Stimulated activated CD4-positive, alpha-beta T cell treated with anti-CD3 and anti-CD28 coated beads, Interleukin-15, amount 100 ng/mL, for 48 hours (primary cell): ENCODE measurements at places on chromosomes 13 and 19.

GRCh38 chr13:112236016-112236415 lies 140.1 kb upstream of the SPACA7 start:
- DNase-seq, result no peak

- no peak for DNase-seq
Observed at GRCh38 chr19:11106477-11106876, 17.2 kb downstream of the LDLR start.

- DNase-seq, result no peak
Observed at GRCh38 chr13:53007872-53008271, 20.7 kb upstream of the OLFM4 start.

- no peak for DNase-seq
Observed at GRCh38 chr19:4268816-4269430, 10.1 kb upstream of the SHD start.

DNA sequence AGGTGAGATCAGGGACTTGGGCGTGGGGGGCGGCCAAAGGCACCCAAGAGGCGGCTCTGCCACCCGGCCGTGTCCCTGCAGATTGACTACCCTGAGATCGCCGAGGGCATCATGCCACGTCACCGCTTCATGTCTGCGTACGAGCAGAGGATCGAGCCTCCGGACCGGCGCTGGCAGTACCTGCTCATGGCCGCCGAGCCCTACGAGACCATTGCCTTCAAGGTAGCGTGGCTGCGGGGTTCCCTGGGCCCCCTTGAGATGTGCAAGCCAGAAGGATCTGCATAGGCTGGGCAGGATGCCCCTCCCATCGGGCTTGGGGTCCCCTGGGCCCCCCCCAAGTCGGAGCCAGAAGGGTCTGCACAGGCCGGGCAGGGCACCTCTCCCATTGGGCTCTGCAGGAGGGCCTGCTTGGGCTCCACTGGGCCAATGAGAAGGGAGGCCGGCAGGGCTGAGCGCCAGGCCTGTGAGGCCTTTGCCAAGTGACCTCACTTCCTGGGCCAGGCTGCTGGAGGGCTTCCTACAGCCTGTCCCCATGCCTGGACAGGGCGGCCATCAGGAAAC lies 2.2 kb upstream of the AMH start:
- DNase-seq, result no peak

DNA sequence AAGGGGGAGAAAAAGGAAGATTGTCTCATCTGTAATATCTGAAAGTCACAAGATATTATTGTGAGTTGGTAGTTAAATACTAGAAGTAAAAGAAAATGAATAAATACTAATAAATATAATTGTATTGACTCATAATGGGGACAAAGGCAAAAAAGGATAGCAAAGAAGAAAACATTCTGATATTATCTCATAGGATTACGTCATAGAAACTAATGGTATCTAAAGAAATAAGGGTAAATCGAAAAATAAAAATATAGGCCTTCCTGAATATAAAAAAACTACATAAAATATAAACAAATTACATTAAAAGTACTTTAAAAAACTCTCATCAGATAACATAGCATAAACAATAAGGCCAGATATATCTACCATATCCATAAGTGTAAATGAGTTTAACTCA lies 38.6 kb upstream of the TDRD3 start:
- no peak for DNase-seq

GRCh38 chr13:99258946-99259345 lies 767 bp upstream of the GPR18 start:
- no peak for DNase-seq

- DNase-seq, result no peak
Observed at GRCh38 chr13:40599124-40599523, 67.3 kb downstream of the FOXO1 start.

- DNase-seq, result no peak
Observed at GRCh38 chr19:1001538-1002166, 1.4 kb downstream of the GRIN3B start.

GRCh38 chr13:22062478-22063205 lies 391.8 kb downstream of the FGF9 start:
- no peak for DNase-seq

GRCh38 chr19:7783991-7784423 lies 21.0 kb downstream of the CLEC4M start:
- no peak for DNase-seq

DNA sequence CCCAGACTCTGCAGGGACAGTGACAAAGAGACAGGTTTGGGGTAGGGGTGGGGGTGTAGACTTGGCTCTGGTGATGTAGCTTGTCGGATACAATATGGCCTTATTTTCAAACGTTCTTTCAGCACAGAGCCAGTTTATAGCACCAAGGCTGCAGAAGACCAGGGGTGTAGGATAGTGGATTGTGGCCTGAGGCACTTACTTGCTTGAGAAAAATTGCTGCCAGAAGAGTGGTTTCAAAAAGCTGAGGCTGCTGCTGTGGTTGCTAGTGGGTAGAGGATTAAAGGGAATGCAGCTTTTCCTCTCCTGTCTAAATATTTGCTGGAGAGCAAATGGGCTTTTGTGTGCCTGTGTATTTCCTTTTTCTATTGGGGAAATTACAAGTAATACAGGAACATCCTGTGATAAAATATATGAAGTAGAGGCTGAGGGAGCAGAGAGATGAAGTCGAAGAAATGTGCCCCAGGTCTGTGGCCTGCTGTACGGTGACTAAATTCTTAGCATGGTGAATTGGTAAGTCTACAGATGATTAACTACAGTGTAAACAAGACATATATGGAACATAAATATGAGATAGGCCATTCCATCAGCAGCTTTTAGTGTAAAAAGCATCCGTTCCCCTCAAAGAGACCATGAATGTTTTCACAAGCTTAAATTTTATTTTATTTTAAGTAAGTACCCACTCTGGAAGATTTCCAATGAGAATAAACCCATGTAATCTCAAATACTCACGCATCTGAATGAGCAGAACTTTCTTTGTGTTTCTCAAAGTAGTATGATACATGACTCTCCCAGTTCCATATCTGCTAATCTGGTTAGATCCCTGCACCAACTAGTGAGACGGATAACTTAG lies 112.9 kb downstream of the LRCH1 start:
- DNase-seq, result no peak

- no peak for DNase-seq
Observed at GRCh38 chr13:75196147-75196837, 285.7 kb downstream of the TBC1D4 start.

DNA sequence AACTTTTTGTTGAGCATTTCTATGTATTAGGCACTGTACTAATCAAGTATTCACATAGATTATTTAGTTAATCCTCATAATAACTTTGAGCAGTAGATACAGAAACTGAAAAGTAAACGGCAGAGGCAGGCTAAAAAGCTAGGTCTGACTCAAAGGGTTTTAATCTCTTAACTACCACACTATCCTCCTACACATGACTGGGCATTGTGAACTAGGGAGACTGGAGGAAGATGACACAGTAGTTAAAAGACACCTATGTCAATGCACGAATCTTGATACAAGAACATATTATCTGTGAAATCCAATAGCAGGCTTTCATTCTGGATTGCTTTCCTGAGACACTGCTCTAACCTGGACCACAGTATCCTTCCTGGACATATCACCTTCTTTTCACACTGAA lies 36.3 kb downstream of the MICU2 start:
- no peak for DNase-seq

DNA sequence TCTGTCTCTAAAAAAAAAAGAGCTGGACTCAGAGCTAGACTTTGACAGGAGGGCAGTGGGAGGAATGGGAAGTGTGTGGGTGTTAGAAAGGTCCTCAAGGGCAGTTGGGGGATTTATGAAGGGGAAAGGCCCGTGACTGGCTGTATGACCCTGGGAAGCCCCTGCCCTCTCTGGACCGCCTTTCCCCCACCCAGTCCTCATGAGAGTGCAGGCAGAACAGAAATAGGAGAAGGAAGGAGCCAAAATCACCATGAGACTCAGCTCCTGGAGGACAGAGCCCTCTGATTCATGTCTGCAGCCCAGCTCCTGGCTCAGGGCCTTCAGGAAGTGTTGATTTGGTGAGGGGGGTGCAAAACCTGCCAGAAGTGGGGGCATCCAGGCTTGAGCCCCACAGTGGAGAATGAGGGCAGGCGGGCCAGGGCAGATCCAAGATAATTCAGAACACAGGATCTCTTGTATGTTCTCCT lies 8.7 kb upstream of the SMG9 start:
- no peak for DNase-seq

DNA sequence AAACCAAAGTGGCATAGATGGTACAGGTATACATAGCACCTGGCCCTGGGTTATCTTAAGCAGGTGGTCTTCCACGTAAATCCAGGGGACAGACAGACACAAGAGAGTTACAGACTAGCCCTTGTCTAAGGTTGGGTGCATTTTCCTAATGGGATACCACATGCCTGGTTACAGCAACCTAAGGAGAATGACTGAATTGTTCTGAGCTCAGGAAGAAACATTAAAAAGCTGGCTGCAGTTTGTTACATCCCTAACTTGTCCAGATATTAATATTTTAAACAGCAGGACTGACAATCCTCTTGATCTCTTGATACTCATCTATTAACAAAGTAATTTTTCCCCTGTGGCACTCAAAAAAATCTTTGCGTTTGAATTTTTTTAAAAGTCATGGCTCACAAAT lies 102.2 kb upstream of the SERP2 start:
- DNase-seq, result no peak

GRCh38 chr13:38338089-38338488 lies 11.6 kb upstream of the UFM1 start:
- no peak for DNase-seq

DNA sequence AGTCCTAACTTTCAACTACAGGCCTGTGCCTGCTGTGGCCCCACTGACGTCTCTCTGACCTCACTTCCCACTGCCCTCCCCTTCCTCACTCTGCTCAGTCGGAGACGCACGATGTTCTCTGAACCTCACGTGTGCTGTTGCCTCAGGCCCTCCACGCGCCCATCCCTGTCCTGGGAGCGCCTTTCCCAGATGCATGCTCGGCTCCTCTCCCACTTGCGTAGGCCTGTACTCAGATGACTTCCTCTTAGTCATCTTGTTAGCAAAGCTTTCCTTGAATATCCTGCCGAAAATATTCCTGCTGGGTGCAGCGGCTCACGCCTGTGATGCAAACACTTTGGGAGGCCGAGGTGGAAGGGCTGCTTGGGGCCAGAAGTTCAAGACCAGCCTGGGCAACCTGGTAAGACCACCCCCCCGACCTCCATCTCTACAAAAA lies 9.3 kb upstream of the SYT5 start:
- no peak for DNase-seq

GRCh38 chr13:66926200-66926850 lies 303.8 kb downstream of the PCDH9 start:
- no peak for DNase-seq

DNA sequence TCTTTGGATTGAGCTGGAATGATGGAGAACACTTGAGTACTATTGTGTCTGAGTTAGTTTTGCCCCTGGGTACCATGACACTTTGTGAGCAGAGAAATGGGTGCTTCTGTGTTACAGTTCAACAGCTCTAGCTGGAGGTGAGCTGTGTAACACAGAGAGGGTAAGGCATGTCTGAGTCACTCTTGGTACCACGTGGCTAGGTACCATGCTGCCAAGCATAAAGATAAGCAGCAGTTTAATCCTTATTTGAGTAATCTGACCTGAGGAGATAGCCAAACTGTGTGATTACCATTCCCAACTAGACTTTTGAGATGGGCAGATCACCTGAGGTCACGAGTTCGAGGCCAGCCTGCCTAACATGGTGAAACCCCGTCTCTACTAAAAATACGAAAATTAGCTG lies 122.0 kb downstream of the OLFM4 start:
- no peak for DNase-seq

GRCh38 chr13:99433543-99434075 lies 67.7 kb upstream of the TM9SF2 start:
- DNase-seq, result no peak

GRCh38 chr13:59047546-59047945 lies 1116.2 kb downstream of the DIAPH3 start:
- no peak for DNase-seq

DNA sequence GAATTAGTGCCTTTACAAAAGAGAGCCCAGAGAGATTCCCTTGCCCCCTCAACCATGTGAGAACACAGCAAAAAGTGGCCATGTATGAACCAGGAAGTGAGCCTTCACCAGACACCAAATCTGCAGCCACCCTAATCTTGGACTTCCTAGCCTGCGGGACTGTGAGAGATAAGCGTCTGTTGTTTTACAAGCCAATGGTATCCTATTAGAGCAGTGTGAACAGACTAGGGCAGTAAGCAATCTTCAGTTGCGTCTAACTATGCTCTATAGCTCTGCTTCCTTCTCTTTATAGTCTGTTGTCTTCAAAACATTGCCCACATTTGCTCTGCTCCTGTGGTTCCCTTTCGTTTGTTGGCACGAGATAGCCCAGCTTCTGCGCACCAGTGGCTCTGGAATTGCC lies 109.5 kb upstream of the FNDC3A start:
- DNase-seq, result no peak

DNA sequence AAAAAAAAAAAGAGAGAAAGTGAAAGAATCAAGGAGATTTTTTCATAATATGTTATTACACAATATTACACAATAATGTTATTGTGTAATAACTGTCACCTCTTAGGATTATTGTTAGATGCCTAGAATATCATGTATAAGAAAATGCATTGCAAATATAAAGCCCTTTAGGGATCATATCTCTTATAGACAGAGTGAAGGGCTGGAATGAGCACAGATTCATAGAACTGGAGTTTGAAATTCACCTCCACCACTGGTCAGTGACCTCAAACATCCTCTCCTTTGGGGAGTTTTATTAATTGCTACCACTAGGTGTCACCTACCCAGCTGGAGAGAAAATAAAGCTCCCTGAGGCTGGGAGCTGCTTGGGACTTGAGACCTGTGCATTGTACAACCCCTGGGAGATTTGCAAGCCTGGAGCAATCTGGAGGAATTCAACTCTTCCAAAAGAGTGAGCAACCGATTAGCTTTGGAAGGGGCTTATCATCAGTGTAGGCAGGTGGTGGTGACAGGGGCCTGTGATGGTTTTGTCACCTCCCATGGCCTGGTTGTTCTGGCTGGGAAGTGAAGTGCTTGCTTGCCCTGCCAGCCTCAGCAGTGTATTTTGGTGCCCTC lies 30.3 kb upstream of the FRY start:
- no peak for DNase-seq

DNA sequence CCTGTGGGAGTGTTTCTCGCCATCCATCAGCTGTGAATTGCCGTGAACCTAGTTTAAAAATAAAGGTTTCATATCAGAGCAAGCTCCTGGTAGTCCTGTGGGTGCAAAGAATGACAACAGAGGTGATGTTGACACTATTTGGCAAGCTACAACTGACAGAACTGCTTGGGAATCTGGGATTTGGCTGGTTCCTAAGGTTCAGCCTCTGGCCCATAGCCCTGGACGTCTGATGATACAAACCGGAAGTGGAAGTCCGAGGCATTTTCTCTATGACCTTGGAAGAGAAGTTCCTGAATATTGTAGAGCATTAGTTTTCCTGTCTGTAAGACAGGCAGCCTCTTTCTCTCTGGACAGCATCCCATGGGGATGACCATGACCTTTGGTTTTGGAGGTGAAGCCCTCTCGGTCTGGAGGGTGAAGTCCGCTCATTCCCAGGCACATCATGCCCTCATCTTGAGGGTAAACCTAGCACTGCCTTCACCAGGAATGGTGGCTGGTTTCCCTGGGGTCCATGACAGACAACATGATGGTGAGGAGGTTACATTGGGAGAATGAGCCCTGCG lies 29.1 kb downstream of the GATAD2A start:
- no peak for DNase-seq
